CD4-positive, alpha-beta T cell treated with Interleukin-21 for 1 hour (primary cell): ENCODE measurements at places on chromosomes 6 and 20.

DNA sequence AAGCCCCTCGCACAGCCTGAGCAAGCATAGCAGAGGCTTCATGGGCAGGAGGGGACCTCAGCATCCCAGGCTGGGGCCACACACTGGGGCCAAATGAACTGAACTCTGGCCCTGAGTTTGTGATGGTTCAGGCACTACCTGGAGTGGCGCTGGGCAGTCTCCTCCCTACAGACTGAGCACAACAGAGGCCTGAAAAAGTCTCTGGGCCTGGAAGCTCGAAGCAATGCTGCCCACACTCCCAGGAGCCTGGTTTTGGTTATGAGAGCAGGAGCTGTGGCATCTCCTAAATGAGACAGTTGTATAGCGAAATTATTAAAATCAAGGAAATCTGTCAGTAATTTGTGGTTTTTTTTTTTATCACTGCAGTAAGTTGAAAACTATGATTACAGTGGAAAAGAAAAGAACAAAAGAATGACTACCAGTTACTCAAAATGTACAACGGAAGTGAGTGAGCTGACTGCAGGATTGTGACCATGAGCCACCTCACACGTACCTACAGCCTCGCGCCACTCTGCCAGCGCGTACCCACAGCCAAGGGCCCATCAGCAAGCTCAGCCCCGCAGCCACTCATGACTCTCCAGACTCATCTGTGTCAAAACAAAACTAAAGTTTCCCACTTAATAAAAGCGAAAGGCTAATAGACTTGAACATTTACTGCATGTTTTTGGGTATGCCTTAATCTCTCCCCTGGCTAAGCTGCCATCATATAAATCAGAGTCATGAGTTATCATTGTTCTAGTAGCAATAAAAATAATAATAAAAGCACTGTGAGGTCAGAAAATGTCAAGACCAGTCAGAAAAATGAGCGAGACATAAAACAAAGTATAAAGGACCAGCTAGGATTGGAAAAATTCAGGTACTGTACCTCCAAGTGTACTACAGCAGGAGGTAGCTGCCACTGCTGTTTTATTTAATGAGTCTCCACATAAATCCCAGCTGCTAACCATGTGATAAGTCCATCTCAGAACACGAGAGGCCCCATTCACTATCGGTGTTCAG is 177.0 kb downstream of the FOXC1 start:
- DNase-seq = peak; percentile 4

- peak; percentile 82 for DNase-seq
Observed at GRCh38 chr6:42781796-42782688, at the start of gene BICRAL. Gene BICRAL (plus strand): TSS chr6:42782052. CDS start chr6:42822023, 39,971 bp downstream.

- DNase-seq = no peak
Observed at GRCh38 chr6:3825331-3825831, 23.8 kb upstream of the FAM50B start.

DNA sequence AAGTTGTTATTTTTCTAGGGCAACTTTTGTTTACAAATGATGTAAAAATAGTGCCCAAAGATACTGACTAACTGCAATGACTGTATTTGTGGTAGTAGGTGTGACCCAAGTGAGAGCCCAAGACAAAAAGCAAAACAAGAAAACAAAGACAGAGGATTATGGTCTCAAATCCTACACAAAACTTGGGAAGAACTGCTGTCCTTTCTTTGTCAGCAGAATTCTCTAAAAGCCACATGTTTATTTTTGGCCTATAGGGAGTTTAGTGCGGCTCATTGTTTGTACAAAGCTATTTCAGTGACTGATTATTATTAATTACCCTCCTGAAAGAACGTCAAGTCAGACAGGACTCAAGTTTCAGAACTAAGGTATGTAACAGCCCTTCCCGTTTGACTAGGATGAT is 509.2 kb upstream of the SLC35B3 start:
- DNase-seq = no peak

DNA sequence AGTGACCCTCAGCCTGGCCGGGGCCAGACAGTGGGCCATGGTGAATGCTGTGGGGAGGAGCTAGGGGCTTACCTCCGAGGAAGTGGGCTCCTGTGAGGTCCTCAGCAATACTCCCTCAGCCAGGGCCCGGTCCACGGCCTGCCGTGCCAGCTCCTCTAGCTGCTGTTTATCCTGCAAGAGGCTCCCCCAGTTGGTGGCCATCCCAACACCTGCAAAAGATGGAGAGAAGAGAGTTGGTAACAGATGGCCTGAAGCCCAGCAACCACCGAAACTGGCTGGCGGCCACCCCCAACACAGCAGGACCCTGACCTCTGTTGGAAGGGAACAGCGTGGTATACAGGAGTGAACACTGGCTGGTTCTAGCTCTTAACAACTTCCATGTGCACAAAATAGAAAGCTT is 4.0 kb downstream of the GSS start:
- DNase-seq = no peak

DNA sequence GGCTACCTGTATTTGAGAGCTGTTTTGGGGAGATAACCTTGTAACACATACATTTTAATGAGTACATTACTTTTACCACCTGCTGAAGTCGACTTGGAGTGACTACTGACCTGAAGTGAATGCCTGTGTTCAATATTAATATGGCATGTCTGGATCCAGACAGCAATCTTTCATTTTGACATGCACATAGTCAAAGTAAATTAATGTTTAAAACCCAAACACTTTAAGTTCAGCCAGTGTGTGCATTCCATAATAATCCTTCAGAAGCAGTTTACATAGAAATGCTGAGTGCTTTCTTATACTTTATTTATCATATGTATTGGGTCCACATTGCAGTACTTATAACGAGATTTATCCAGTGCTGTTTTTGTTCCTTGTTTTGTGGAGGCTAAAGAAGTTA is 38.0 kb downstream of the CDKAL1 start:
- DNase-seq = no peak

DNA sequence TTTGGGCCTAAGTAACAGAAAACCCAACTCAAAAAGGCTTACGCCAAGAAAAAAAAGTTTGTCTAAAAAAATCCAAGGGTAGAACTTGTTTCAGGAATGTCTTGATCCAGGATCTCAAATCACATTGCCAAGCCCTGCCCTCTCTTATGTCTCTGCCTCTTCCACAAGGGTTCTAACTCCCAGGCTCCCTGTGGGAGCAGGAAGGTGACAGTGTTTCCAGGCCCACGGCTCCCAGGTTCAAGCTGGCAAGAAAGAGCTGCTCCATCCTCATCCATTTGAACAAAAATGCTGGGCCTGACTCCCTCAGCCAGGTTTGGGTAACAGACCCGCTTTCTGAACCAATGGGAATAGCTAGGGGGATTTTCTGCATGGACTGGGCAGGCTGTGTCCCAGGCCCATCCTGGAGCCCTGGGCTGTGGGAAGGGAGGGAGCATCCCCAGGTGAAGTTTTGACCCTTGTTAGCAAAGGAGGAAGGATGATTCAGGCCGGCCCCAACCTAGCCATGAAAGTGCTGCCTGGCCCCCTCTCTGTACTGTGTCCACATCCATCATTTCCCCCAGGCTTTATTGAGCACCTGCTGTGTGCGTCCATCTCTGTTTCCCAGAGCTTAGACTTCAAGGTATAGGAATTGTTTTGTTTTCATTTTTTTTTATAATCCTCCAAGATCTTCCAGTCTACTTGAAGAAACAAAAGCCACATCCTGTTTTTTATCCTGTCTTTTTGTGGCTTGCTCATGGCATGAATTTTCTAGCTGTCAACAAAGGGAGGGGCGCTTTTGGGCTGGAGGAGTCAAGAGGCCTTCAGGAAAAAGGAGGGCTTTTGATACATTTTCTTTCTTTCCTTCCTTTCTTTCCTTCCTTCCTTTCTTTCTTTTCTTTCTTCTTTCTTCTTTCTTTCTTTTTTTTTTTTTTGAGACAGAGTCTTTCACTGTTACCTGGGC is 159.8 kb downstream of the TFAP2C start:
- DNase-seq = no peak

DNA sequence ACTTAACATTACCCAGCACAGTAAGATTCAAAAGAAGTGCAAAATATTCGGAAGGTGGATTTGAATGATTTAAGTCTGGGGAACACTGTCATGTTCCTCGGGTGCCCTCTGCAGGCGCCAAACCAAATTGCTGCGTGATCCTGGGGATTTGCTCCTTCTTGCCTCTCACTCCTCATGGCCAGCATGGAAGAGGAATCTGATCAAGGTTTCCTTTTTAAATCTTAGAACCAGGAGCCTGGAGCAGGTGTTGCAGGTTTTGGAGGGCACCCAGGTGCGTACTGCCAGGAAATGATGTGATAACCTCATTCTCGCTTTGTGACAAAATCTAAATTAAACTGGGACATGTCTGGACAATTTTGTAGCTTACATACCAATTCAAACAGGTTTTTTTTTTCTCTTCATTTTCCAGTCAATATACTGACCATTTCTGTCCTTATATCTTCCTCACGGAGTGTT is 8.1 kb upstream of the PFDN4 start:
- DNase-seq = peak; percentile 66

DNA sequence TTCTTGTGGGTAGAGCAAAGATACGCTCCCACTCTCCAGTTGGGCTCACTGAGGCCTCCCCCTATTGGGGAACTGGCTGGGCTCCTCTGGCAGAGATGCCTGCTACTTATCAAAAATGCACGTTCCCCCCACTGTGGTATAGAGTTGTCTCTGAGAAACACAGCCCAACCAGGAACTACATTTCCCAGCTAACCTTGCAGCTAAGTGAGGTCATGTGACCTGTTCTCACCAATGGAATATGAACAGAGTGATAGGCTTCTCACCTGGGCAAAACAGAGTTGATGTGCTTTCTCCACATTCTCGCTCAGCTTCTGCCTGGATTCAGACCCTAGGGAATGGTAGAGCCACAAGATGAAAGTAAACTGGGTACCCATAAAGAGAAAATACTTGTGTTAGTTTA is 49.1 kb upstream of the PTPRT start:
- no peak for DNase-seq

DNA sequence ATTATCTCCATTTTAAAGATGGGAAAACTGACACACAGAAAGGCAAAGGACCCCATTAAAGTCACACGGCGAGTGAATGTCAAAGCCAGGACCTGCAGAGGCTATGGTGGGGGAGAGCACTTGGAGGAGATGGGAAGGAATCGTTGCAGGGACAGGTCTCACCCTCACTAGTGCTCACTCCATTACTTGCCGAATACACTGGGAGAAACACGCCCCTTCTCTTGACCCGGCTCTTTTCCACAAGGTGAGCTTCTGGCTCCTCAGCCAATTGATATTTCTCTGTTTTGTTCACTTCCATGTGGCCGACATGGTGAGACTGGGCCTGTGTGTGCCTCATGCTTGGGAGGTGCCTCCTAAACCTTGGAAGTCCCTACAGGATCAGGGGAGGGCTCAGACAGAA is 117.8 kb upstream of the KCNG1 start:
- no peak for DNase-seq

DNA sequence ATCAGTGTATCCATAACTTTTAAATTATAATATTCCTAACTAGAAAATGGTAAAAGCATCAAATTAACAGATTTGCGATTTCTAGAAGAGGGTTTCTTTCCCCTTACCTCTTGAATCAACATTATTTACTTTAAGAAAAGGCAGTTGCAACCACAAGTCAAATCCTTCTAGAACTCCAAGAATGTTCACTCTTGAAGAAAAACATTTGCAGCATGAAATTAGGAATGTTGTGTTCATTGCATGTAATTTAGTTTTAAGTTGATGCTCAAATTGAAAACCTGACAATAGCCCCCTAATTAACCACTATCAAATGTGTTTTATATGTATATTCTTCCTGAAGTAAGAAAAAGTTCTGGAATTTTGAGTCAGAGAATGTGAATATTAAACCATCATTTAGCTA is 2.3 kb upstream of the REV3L start:
- no peak for DNase-seq

GRCh38 chr20:13432126-13432525 is 206.6 kb downstream of the TASP1 start:
- no peak for DNase-seq

DNA sequence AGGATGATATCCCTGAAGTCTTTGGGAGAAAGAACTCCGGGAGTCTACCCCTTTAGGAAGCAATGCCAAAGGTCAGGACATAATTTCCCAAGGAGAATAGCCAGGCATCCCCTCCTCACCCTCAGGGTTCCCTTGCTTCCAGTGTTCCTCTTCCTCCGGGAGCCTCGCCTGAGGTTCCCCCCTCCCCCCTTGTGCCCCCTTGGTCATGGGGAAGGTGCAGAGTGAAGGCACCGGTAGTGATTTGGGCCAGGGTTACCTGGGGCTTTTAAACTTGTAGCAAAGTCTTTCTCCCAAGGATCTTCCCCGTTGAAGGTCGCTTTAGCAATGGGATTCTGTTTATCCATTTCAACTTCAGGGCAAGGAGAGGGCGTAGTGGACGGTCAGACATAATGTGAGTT is 1.2 kb downstream of the ISM1 start:
- no peak for DNase-seq

GRCh38 chr6:32610682-32611296 is 21.1 kb upstream of the HLA-DRB1 start:
- DNase-seq = no peak

- no peak for DNase-seq
Observed at GRCh38 chr6:106452628-106453027, 92.1 kb downstream of the CRYBG1 start.

- DNase-seq = peak; percentile 42
Observed at GRCh38 chr6:166244353-166245045, 63.7 kb downstream of the PRR18 start.

GRCh38 chr6:43378631-43379030 is 9.2 kb upstream of the ZNF318 start:
- DNase-seq = no peak

DNA sequence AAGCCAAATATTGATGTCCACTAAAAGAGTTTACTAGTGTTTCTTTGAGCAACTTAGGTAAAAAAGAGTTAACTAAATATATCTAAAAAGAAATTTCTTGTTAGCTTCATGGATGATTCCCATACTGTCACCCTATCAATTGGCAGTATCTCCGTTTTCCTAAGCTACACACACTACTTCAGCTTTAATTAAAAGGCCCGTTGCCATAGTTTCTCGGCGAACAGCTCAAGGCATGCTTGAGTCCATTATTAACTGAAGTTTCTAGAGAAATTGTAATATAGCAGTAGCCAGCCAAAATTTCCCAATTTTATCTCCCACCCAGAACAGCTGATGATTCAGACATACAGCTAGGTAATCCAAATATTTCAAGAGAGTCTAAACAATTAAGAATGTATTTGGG is 20.0 kb upstream of the BEND6 start:
- DNase-seq = no peak

GRCh38 chr20:17614176-17614811 is 44.4 kb downstream of the DSTN start:
- no peak for DNase-seq

DNA sequence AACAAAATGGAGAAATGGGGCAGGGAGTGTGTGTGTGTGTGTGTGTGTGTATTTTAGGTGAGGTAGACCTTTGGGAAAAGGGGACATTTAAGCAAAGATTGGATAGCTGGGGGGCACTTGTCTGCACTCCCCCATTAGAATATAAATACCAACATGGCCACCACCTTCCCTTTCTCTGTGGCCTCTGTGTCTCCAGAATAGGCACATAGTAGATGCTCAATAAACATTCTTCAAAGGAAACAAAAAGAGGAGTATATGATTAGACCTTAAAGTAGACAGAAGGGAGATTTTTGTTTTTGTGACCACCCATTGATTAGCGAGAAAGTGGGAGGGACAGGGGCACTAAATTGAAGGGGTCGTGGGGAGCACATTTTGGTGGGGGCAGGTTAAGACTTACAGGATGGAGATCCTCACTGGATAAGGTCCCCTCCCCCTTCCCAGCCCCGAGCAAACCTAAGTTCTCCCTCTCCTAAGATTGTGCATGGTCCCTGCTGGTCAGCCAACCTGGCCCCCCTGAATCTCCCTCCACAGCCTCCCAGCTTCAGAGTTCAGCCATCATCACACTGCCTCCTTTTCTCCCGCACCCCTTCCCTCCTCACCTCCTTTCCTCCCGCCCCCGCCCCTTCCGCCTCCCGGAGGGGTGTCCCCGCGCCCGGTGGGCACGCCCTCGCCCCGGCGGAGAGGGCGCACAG is 514 bp upstream of the TSHZ2 start:
- DNase-seq = no peak

- DNase-seq = no peak
Observed at GRCh38 chr6:144134737-144135136, 15.6 kb upstream of the STX11 start.
